ENCODE measurements at places on chromosomes 4 and X.

DNA sequence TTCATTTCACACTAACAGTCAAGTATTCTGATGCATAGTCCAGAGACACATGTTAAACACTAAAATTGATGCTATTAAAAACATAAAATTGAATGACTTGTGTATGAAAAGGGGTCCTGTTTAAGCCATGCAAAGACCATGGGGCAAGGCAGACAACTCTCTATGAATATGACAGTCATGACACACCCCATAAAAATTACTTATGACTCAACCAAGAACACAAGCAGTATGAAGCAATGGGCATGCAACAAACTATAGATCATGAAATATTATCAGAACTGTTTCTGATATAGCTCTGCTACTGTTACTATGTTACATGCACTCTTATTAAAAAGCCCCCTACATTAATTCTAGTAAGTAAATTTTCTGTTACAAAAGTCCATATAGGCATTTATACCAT is 57.5 kb upstream of the ZCCHC13 start:
- no peak for DNase-seq

DNA sequence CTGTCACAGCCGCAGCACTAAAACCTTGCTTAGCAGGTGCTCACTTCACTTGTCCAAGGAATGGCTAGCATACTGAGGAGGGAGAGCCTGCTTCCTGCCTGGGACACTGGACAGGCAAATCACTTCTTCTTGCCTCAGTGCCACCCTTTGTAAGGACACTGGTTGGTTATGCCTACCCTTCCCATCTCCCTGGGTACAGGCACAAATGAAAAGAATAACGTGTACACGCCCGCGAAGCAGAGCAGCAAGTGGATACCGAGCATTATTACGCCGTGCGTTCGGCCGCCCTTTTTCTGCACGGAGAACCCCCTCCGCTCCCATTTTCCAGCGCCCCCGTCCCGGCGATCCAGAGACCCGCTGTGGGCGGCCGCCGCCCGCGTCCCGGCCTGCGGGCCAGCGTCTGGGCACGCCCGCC is 338 bp upstream of the KLHL2 start:
- peak; percentile 49 for DNase-seq

DNA sequence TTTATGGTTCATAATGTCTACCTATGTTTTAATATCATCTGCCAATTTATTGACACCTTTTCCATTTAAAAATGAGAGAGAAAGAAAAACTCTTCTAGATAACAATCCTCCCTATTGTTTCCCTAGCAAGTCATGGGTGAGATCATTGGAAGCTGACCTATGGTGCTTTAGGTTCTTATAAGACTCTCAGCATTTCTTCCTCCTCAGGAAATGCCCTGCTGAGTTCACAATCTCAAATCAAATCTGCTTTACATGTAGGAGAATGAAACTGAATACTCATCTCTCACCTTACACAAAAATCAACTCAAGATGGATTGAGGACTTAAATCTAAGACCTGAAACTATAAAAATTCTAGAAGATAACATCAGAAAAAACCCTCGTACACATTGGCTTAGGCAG is 267.4 kb downstream of the RAPGEF2 start:
- DNase-seq: no peak

DNA sequence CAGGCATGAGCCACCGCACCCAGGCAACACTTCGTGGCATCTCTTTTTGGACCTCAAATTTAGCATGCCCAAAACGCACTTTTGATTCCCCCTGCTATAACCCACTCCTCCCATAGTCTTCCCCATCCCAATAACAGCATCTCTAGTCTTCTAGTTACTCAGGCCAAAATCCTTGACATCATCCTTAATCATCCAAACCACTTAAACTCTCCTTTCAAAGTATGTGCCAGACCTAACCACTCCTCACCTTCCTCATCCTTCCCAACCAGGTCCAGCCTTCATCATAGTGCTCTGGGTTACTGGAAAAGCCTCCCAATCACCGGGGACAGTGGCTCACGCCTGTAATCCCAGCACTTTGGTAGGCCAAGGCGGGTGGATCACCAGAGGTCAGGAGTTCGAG is 41.9 kb downstream of the AFAP1 start:
- no peak for DNase-seq

- DNase-seq: no peak
Measured at GRCh38 chr4:28682847-28683246, 1822.2 kb downstream of the STIM2 start.

DNA sequence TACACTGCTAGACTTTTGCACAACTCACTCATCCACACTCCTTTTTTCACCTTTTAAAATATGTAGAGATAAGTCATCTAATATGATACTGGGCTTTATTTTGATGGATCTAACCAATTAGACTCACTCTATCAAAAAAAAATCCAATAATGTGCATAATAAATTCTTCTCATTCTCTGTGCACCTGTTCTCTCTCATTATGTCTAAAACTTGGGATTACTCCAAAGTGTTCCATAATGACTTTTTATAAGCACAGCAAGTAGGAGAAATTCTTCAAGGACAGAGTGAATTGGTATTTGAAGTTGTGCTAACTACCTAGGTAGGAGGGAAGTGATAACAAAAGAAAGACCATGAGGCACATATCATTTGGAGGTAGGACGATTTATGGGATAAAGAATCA is 1438.8 kb downstream of the PCDH7 start:
- DNase-seq: no peak

- DNase-seq: no peak
Measured at GRCh38 chr4:143616771-143617170, 83.7 kb downstream of the FREM3 start.

GRCh38 chrX:100363896-100364295 is 46.2 kb downstream of the PCDH19 start:
- DNase-seq: no peak

DNA sequence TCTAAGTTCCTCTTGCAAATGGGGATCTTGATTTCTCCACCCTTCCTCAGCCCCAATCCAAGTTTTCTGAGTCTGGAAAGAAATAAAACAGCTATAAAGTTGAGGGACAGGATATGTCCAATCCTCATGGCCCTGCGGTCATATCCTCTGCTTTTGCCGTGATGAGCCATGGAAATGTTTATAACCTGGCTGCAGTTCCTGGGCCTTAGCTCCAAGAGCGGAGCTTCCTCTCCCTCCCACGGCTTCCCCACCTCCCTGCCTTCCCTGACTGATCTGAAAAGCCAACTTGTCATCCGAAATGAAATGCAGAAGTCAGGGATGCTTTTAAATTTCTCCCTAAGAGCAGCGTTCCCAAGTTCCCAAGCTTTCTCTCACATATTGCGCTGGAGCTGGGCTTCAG is 221.5 kb upstream of the SFRP2 start:
- DNase-seq: no peak

DNA sequence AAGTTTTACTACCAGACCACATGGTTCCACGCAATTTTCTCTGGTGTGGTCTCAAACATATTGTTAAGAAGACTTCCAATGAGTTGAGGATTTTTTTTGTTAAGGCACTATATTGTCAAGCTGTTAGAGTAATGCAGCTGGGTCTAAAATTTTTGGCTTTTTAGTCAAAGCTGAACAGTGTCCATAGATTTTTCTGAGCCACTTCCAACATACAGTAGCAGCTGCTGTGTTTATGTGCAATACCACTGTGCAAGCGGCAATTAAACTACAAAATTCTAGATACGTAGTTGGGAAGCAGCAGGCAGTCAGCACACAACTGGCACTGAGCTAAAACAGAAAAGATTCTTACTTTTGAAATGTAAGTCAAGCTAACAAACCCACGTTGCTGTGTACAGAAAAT is 1551.1 kb upstream of the AGA start:
- DNase-seq: no peak

- no peak for DNase-seq
Measured at GRCh38 chr4:125780747-125781146, 466.0 kb downstream of the FAT4 start.
